ENCODE measurements at places on chromosomes 1 and 21. TPM values are rescaled to one million over a fixed set of nuclear protein-coding genes. Genes with fewer than 3 reads are reported as not detected.

FCRL4 gene
- 0.14 TPM for total RNA-seq

NECTIN4 gene
- total RNA-seq = 0.32 TPM

FCRL5 gene
- 0.15 TPM for total RNA-seq

ADAM30 gene
- total RNA-seq = 0.43 TPM

MARK1 gene
- total RNA-seq = 27.3 TPM

TNFRSF18 gene
- total RNA-seq = not detected

C4BPB gene
- not detected for total RNA-seq

PHF13 gene
- total RNA-seq = 14.2 TPM

TEX35 gene
- 0.83 TPM for total RNA-seq

PGLYRP3 gene
- not detected for total RNA-seq

IGSF9 gene
- 14.1 TPM for total RNA-seq

TBX15 gene
- total RNA-seq = 0.18 TPM

MYOC gene
- not detected for total RNA-seq

C1orf216 gene
- 17.9 TPM for total RNA-seq

AMY2A gene
- total RNA-seq = not detected

SPRR5 gene
- total RNA-seq = not detected

TTC24 gene
- total RNA-seq = 0.47 TPM

S100B gene
- total RNA-seq = 0.71 TPM

ACTA1 gene
- total RNA-seq = 0.14 TPM

FCGR2B gene
- total RNA-seq = 0.75 TPM

TFF1 gene
- total RNA-seq = not detected

GBP2 gene
- 0.05 TPM for total RNA-seq

RIMKLA gene
- 0.27 TPM for total RNA-seq

All from motor neuron (in vitro differentiated cells).